NCI-H1048 (cell line): ENCODE measurements at places on chromosomes 5 and 9.

GRCh38 chr9:7289773-7290172 is 509.8 kb downstream of the DMAC1 start:
- no peak for DNase-seq

GRCh38 chr9:86940774-86941173 is 6.5 kb downstream of the GAS1 start:
- no peak for DNase-seq

- DNase-seq, result no peak
These were observed 76.7 kb upstream of the STXBP1 start for GRCh38 chr9:127535396-127535795.

GRCh38 chr5:36722900-36723299 is 116.5 kb downstream of the SLC1A3 start:
- no peak for DNase-seq

DNA sequence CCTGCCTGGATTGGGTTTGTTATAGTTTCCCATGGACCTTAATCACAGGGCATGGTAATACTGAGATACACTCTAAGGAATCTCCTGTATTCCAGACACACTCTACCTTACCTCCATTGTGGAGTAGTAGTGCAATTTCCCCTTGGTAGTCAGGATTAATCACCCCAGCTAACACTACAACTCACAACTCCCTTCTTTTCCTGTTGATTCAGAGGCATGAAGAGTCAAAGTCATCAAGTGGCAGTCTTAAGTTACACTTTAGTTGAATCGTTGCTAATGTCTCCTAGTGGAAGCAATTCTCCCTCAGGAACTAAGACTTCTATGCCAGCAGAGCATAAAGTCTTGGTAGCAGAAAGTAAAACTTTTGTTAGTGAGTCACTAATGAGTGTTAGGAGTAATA is 122.7 kb upstream of the APC start:
- no peak for DNase-seq
